Amniotic stem cell (primary cell): ENCODE measurements at places on chromosomes 11 and 22.

DNA sequence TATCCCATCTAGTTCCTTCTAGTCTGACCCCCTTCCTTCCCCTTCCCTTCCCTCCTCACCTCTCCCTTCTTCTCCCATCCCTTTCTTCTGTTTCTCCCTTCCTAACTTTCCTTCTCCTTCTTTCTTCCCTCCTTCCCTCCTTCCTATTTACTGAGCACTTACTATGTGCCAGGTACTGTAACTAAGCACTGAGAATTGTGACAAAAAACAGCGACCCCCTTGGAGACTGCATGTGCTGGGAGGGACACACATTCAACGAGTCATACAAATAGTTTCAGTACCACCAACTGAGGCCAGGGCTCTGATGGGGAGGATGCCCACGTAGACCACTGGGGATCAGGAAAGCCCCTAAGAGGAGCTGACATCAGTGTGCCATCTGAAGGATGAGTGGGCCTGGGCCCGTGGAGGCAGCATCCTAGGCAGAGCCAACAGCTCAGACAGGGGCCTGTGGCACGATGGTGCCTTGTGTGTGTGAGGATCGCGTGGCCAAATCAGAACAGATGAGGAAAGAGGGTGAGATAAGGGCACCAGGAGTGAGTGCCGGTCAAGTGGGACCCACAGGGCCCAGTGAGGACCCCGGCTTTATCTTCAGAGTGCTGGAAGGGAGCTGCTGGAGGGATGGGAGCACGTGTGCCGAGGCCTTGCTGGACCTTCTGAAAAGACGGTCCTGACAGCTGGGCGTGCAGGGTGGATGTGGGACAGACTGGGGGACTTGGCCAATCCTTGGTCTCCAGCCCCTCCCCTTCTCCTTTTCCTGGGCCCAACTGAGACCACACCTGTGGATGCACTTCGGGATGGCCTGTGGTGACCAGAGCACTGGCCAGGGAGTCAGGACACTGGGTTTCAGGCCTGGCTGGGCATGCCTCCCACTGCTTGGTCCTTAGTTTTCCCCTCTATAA lies 38.4 kb upstream of the CRYBB3 start:
- DNase-seq = no peak

DNA sequence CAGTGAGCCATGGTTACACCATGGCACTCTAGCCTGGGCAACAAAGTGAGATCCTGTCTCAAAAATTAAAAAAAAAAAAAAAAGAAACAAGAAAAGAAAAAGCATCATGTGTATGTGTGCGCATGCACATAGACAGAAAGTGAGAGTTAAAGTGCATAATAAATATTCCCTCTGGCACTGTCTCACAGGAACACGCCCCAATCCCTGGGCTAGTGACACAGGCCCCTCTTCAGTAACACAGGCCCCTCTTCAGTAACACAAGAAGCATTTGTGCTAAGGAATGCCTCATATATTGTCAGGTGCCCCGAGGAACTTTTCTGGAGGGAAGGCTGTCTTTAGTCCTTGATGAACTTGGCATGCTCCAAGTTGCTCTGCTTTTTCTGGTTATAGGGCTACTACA lies 57.5 kb downstream of the RPL27A start:
- no peak for DNase-seq

DNA sequence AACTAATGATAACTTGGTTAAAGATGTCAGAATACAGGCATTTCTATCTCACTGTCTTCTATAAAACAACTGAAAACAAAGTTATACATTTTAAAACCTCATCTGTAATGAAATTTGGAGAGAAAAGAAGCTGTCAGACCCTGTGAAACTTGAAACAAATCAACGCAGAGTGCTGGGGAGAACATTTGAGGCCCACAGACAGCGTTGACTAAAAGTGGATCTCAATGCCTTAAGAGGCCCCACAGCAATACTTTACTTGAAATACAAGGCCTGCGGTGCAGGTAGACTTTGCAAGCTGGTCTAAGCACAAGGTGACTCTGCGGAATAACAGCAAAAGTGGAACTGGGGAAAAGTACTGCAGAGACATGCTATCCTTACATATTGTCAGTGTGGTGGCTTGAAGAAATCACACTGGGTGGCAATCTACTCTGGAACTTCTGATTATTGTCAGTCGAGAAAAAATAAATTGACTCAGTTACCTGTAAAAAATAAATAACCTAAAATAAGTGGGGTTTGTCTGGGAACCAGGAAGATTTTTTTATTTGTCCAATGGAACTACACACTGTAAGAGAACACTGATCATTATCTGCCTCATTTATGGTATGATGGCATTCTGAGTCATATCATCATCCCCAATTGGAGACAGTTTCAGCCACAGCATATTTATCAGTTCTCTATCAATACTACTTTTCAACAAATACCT lies 138.9 kb downstream of the LUZP2 start:
- peak; percentile 12 for DNase-seq

GRCh38 chr11:60878245-60879101 lies 11.1 kb downstream of the ZP1 start:
- no peak for DNase-seq

DNA sequence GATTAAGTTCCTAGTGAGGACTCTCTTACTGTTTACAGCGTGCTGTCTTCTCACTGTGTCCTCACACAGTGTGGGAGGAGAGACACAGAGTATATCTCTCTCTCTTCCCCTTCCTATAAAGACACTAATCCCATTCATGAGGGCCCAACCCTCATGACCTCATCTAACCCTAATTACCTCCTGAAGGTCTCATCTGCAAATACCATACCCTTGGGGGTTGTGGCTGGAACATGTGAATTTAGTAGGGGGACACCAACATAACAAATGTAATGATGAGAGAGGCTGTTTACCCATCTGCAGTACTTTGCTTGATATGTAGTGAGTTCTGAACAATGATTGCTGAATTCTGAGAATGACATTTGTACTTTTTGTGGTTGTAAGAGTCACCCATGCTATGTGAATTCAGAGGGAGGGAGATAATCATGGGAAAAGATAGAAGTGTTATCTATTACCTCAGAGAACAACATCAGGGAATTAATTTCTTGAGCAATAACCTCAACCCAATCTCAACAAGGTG lies 4.9 kb upstream of the OR52W1 start:
- DNase-seq = no peak

GRCh38 chr11:96339706-96340554 lies 3.1 kb downstream of the MAML2 start:
- no peak for DNase-seq

- DNase-seq = no peak
These were observed 27.8 kb upstream of the CARS1 start for GRCh38 chr11:3085052-3085451.
